ENCODE measurements at places on chromosomes 2 and 18.

GRCh38 chr18:44954257-44954656, 273.6 kb downstream of the SETBP1 start:
- no peak for DNase-seq

- DNase-seq: no peak
Measured at GRCh38 chr18:32381761-32382160, 88.9 kb downstream of the GAREM1 start.

GRCh38 chr2:110667071-110667470, 10.8 kb downstream of the BUB1 start:
- peak; percentile 29 for DNase-seq

DNA sequence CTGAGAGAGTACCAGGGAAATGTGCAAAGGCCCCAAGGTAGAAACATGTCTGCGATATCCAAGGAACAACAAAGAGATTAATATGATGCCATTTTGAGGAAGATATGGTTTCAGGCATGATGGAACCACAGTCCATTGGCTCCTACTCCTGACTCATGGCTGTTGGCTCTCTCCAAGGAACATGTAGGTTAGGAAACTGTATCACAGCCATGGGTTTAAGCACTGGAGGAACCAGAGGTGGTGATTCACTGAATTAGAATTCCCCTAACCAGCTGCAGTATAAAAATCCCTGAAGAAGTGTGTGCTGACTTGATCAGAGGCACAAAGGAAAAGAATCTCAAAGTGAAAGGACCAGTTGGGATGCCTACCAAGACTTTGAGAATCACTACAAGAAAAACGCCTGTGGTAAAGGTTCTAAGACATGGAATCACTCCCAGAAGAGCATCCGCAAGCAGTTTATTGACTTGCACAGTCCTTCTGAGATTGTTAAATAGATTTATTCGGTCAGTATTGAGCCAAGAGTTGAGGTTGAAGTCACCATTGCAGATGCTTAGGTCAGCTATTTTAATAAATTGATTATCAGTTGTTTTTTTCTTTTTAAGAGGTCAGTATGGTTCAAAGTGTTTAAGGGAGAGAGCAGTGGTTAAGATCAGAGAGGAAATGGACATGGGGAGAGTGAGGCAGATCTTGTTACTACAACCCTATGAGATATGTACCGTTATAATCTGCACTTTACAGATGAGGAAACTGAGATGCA, 110.7 kb upstream of the OTX1 start:
- DNase-seq: peak; percentile 25

DNA sequence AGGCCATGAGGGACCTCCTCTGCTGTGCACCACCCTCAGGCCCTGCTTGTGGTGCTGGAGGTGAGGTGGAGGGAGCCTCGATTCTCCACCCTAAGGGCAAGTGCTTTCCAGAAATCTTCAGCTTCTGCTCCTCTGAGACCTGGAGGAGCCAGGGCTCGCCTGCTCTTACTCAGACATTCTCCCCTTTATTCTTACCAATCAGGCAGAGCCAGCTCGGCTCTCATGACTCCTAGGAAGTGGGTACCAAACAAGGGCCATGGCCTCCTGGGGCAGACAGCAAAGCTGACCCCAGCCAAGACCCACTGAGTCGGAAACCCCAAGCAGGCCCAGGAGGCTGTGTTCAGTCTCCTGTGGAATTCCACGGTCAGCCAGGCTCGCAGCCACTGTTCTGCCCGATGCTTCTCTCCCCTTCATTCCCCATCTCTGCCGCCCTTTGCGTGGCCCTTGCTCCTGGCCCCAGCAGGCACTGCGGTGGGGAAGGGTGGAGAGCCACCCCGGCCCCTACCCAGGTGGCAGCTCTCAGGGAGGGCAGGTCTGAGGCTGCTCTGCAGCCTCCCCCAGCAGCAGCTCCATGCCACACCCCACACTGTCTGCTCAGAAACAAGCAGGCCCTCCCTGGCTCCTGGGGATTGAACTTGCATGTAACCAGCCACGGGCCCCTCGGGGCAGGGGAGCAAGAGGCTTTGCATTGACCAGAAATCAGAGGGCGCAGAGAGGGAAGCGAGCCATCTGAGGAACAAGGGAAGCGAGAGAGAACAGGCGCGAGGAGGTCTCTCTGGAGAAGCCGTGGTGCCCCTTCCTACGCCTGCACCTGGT, 24.0 kb downstream of the HS1BP3 start:
- no peak for DNase-seq

- DNase-seq: no peak
Measured at GRCh38 chr2:111665551-111666116, 218.4 kb downstream of the ANAPC1 start.

- DNase-seq: no peak
Measured at GRCh38 chr2:177629357-177630024, 236.9 kb downstream of the AGPS start.

DNA sequence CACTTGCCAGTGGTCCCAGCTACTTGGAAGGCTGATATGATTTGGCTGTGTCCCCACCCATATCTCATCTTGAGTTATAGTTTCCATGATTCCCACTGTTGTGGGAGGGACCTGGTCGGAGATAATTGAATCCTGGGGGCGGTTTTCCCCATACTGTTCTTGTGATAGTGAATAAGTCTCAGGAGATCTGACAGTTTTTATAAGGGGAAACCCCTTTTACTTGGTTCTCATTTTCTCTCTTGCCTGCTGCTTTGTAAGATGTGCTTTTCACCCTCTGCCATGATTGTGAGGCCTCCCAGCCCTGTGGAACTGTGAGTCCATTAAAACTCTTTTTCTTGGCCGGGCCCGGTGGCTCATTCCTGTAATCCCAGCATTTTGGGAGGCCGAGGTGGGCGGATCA, 265.4 kb upstream of the SPOPL start:
- no peak for DNase-seq

DNA sequence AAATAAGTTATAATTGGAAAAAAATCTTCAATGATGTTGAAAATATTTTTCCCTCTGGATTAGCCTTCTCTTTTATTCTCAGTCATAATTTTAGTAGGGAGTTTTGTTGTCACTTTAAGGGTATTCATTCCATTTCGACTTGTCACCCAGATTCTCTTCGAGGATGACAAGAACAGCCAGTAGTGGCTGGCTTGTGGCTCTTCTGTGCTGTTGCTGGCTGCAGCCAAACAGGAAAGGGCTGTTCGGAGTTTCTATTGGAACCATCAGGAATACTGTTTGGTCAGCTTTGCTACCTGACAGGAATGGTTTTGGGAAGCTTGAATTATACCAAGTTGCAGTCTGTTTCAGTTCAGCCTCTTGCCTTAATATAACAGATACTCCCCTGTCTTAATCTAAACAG, 41.6 kb downstream of the MGAT5 start:
- no peak for DNase-seq

- no peak for DNase-seq
Measured at GRCh38 chr2:39468579-39469451, 31.7 kb upstream of the MAP4K3 start.

DNA sequence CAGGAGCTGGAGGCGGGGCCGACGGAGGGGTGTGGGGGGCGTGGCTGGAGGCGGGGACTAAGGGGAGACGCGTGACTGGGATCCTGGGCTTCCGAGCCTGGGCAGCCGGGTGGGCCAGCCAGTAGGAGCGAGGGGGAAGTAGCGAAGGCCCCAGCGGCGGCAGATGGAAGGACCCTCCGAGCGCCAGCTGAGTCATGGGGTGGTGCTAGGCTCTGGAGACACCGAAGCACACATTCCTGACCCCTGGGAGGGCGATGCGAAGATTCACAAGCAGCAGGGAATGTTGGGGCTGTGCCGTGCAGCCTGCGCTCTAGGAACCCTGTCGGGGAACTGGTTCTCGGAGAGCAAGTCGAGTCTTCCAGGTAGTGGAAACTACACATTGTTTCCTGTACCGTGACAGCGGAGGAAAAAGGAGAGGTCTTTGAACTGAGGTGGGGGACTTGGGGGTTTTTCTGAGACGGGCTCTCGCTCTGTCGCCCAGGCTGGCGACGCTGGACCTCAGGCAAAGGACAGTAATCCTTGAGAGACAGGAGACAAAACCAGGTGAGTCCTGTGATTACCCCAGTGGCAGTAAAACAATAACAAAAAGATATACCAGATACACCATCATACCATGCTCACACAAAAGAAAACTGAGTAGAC, 650 bp upstream of the AFG3L2 start:
- no peak for DNase-seq

- DNase-seq: no peak
Measured at GRCh38 chr18:62499263-62499650, 23.6 kb upstream of the ZCCHC2 start.

- no peak for DNase-seq
Measured at GRCh38 chr2:120550282-120550681, 185.4 kb upstream of the GLI2 start.

- no peak for DNase-seq
Measured at GRCh38 chr18:34261865-34262780, 37.4 kb upstream of the NOL4 start.

GRCh38 chr2:177984749-177985148, 87.8 kb downstream of the PDE11A start:
- DNase-seq: no peak

- DNase-seq: no peak
Measured at GRCh38 chr2:223589901-223590300, 12.3 kb downstream of the SCG2 start.

GRCh38 chr2:226601881-226602662, 197.5 kb downstream of the IRS1 start:
- no peak for DNase-seq

DNA sequence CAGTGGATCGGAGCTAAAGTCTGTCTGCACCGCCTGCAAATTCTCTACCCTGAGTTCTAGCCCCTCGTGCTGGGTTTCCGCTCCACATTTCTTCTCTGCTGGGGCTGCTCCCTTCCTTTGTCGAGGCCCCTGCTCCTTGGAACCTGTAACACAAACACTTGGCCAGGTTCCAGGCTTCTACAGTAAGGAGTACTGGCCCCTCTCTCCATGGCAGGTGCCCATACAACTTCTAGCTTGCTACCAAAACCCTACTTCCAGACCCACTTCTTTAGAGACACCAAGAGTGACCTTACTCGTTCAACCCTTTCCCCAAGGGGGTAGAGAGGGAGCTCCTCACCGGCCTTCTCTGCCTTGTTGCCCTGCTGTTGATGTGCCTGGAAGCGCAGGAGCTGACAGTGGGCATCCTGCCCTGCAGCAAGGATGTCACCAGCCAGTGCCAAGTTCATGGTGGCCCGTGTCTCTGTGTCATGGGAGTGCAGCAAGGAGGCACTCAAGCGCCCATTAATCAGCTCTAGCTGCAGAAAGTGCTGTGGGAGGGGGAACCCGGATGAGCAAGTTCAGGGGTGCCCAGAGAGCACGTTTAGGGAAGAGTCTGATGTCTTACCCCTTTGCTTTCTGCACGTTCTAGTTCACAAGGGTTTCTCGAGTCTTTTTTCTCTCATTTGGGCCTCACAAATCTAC, 1.1 kb downstream of the PREB start:
- no peak for DNase-seq

DNA sequence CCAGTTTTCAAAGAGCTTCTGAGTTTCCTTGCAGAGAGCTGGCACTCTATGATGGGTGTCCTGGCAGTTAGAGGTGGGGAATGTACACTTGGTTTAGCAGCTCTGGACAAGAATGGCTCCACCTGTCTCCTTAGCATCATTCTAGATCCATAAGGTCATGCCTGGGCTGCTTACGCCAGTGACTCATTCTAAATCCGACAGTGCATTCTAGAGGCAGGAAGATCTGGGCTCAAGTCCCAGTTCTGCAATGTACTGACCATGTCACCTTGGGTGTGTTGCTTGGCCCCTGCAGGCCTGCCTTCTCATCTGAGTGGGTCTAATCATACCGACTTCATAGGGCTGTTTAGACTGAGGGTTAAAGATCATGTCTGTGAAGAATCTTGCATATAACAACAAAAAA, 46.5 kb downstream of the PTGR3 start:
- DNase-seq: no peak

- DNase-seq: peak; percentile 51
Measured at GRCh38 chr2:199955339-199956061, at the start of the genes MAIP1 and TYW5. TSS of gene MAIP1 (plus strand) at chr2:199955582. CDS start at chr2:199955799, 217 bp downstream. TSS of gene TYW5 (minus strand) at chr2:199955491. CDS start at chr2:199955470, 21 bp downstream.

DNA sequence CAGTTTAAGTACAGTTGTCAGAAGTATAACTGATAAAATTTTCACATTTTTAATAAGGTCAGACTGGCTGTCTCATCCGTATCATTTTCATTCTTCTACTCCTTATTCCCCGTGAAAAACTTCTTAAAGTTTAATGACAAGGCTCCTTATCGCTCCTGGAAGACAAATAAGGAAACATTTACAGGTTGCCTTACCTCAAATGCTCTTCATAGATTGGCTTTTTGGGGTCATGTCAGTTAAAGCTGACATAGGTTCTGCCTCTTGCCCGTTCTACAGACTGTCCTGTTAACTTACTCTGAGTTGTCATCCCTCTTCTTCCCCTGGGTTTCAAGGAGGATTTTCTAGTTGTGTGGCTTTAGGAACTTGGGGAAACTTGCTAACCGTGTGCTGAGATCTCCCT, 75.3 kb downstream of the TANC1 start:
- no peak for DNase-seq

GRCh38 chr2:117232305-117232704, 582.2 kb upstream of the DDX18 start:
- DNase-seq: no peak
